ENCODE measurements at places on chromosomes 5 and 9.
A peak's percentile ranks its signal among the peaks of the same experiment; 100 is the strongest.

DNA sequence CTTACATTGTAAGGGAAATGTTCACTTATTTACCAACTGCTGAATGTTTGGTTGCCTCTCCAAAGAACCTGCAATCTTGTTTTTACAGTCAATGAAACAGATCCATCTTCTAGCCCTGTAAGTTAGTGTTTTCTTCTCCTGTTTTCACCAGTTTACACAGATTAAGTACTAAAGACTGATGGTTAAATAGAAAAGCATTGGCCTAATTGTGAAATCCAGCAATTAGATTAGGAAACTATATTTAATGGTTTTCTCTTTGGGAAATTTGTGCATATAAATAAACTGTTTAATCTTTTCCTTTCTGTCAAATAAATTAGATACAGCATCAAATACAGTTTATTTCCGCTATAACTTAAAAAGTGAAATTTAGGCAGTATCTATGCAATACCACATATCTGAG is 247.9 kb upstream of the MEF2C start:
- DNase-seq, result no peak

- DNase-seq, result no peak
Measured at GRCh38 chr5:6792911-6793471, 79.8 kb downstream of the TENT4A start.

DNA sequence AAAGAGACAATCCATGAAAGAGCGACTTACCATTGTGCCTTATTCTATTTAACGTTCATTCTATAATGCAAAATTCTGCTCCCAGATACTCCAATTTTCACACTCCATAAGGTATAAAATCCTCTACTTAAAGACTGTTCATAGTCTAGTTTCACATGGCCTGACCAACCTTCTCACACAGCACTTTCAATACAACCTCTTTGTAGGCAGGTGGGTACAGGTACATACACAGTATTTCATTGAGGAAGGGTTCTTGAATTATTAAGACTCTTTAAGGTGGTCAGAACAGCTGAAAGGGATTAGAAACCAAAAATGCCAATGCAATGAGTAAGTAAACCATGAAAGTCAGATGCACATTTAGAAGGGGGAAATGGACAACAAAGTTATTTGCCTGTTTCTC is 352.0 kb downstream of the PARP8 start:
- DNase-seq, result no peak

DNA sequence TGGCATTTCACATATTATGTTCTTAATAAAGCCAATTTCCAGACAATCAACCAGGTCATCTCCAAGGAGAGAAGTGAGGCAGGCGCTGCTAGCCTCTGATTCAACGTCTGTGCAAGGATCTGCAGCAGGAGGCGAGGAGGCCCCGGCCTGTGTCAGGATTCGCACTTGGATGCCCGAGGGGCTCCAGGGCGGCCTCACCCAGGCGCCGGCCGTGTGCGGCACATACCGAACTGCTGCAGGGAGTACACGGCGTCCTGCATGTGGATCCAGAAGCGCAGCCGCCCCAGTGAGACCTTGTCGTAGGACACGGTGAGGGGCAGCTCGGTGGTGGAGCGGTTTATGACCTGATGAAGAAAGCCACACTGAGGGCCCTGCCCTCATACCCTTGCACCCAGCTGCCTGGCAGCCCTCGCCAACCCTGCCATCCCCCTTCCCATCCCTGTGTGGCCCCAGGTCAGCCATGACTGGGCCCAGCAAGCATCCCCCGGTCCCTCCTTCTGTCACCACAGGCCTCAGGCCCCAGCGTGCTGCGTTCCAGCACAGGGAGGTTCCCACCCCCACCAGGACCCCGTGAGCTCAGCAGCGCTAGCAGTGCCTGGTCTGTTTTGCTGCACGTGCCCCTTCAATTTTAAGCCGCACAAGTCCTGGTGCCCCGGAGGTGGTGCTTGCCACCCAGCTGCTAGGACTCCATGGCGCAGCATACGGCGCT is 9.9 kb downstream of the CLPTM1L start:
- no peak for DNase-seq

DNA sequence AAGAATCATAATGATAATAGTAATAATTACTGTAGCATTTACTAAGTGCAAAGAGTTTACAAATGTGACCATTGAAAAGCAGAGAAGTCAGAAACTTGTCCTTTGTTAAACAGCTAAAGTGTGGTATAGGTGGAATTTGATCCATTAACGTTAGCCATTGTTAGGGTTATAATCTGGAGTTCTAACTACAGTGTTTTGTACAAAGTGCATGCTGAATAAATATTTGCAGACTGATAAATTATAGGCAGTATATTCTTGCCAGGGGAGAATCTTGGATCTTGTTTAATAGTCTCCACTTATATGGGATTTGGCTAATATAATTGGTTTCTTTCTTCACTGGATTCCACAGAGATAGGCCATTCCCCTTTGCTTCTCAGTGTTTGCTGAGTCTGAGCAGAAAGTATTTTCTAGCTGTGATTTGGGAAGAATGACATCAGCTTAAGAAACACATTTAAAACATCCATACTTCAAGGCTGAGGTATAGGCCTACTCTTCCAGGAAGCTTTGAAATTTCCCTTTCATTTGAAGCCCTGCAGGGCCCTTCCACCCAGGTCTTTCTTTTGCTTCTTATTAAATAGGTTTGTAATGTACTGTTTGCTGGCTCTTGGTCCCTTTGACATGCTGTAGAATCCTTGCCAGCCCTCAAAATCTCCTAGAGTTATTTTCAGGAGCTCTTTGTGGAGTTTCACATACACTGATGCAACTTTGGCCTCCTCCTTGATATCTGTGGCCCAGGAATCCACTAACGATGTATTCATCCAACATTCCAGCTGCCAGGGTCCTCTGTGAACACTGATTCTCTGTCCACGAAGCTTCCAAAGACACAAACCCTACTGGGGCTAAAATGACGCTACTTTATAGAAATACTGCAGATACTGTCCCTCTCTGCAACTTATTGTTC is 51.4 kb downstream of the ATP10B start:
- no peak for DNase-seq

DNA sequence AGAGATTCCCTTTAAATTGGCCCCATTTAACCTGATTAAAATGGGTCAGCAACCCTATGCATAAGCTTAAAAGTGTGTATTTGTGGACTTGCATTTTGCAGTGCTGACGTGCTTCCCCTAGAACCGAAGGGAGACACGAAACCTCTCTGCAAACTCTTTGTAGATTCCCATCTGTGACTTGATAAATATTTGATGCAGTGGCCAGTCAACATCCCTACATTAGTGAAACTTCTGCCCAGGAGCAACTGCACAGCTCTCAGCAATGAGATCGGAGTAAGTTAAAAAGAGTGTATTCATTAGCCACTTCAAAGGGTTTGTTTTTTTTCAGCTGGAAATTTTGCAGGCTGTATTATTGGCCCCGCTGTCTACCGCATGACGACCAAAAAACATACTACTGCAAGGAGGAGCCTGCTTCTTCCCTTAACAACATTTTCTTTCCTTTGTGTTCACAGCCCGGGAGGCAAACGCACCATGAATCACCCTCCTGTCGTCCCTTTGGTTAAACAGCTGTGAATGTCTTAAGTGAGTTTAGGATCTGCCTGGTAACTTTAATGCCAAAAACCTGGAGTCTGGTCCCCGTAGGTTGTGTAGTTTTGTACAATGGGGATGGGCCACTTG is 38.0 kb upstream of the TCERG1 start:
- peak; percentile 67 for DNase-seq

GRCh38 chr5:124287813-124288212 is 458.6 kb downstream of the ZNF608 start:
- no peak for DNase-seq

DNA sequence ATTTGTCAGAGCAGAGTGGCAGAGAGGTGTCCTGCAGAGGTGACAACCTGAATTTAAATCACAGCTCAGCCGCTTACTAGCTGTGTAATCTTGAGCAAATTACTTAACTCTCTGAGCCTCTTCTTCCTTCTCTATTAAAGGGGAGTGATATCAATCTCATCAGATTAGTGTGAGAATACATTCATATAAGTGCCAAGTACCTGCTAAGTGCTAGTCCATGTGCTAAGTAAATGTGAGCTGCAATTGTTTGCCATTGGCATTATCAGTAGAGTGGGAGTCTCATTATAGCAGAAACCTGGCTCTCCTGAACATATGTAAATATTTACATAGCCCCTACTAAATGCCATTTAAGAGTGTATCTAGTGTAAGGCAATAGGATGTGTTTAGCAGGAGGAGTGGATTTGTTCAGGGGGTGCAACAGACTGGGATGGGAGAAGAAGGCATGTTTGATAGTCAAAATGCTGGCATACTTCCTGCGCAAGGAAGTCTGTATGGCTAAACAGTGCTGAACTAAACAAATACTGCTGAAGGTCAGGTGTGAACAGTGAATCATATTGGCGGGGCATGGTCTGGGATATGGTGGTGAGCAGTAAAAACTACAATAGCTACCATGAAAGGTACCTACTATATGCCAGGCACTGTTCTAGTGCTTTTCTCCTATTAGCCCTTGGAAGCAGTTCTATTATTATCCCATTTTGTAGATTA is 74.5 kb downstream of the F2RL2 start:
- DNase-seq, result no peak

GRCh38 chr9:20028192-20028848 is 239.5 kb upstream of the SLC24A2 start:
- DNase-seq, result no peak

DNA sequence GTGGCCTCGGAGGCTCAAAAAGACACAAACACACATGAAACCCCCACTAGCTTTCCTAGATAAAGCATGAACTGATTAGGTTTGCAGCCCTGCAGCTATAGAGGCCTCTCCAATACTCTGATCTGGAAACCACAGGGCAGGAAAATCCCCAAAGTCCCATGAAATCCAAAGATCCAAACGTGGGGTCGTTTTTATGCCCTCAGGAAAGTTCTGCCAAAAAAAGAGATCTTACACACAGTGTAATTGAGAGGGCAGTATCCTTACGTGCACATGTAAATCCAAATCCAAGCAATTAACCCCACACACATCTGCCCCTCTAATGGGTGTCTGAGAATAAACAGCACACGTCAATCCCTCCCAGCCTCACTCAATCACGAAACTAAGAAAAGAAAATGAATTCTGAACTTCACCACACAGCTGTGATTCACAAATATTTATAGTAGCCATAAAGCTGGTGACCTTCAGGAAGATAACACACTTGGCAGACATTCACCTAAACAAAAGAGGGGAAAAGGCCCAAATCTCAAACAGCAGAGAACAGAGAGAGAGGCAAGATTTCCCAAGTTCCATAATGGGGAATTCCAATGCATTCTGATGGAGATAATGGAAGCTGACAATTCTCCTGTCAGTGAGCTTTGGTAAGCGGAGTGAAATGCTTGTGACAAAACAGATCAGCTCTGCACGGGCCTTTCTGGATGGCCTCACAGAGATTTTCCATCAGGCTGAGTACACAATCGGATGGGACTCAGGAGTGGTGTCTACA is 114.2 kb downstream of the SEMA5A start:
- no peak for DNase-seq

DNA sequence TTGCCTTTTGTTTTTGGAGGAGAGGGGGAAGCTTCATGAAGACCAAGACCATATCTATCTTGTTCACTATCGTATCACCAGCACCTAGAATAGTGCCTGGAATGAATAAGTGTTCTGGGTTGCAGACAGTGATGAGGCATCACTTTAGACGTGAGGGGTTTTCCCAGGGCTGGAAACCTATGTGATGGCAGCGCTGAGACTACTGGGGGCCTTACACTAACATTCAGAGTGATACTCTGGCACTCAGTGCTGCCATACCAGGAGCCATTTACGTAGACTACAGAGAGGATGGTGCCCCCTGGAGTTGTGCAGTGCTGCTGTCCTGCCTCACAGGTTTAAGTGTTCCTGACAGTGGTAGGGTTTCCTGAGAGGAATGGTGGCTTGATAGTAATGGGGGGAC is 6.9 kb downstream of the CCL19 start:
- no peak for DNase-seq

DNA sequence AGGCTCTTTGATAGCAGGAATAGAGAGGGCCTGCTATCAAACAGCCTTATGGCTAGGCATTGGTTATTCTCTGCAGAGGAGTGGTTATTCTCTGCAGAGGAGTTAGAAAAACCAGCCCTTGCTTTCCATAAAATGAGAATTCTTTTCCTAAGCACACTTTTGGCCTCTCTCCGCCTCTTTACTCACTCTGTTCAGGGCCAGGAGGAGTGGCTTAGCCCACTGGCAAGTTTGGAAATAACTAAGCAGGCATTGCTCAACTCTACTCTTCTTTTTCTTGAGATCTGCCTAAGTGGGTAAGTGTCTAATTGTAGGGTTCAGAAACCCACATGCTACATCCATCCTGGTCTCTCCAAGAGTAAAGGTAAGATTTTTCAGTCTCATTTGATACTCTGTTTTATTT is 341.7 kb downstream of the KIAA0825 start:
- peak; percentile 57 for DNase-seq

- DNase-seq, result no peak
Measured at GRCh38 chr5:112320408-112320807, 98.7 kb downstream of the EPB41L4A start.

- DNase-seq, result peak; percentile 37
Measured at GRCh38 chr5:125044491-125045282, 298.2 kb upstream of the ZNF608 start.

DNA sequence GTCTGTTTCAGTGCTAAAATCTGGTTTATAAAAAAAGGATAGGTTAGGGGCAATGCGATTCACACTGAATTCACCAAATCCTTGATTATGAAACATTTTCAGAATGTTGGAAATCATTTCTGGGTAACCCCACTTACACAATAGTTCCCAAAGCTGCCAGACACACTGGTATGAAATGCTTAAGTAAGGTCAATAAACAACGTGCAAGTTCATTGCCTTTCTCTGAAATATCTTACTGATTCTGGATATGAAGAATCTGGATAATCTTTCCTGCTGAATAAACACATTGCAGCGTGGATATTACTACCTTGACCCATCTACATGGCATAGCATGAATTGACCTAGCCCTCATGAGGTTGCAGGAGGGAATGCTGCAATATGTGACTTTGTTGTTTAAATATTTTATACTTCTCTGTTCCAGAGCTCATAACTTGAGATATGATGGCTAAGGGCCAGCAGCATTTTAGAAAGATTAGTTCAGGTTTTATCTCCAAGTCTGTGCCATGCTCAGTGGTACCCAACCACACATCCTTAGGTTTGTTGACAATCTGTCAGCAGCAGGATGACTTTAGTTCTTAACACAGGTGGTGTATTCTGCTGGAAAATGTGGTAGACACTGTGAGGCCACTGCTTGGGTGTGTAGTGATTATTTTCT is 121.0 kb downstream of the NREP start:
- DNase-seq, result peak; percentile 70

DNA sequence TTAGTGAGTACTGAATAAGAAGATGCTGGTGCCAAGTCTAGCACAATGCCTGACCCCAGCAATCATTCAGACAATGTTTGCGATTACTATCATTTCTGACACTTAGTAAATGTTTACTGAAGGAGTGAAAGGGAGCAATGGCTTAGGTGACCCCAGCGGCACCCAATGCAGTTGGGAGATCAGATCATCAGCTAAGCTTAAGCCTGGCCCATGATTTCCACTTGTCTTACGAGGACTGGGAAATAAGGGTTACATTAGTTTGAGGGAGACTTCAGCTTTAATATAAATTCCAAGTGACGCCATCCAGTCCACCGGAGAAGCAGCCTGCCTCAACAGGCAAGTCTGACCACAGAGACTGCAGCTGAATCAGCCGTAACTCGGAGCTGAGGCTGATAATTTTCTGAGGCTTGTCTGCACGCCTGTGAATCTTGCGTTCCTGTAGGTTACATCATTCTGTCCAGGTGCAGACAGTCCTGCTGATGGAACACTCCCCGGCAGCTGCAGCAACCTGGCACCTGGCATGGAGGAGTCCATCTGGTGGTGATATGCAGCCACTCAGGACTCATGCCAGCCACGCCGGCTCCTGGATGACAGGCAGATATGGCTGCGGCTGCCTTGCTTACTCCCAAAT is 34.9 kb upstream of the FGF1 start:
- DNase-seq, result peak; percentile 95
